H54 (cell line): ENCODE measurements at places on chromosomes 16 and 17.

GRCh38 chr17:64547319-64547718 is 40.5 kb downstream of the CEP95 start:
- DNase-seq = no peak

GRCh38 chr16:12767897-12768296 is 35.8 kb downstream of the CPPED1 start:
- DNase-seq = no peak

DNA sequence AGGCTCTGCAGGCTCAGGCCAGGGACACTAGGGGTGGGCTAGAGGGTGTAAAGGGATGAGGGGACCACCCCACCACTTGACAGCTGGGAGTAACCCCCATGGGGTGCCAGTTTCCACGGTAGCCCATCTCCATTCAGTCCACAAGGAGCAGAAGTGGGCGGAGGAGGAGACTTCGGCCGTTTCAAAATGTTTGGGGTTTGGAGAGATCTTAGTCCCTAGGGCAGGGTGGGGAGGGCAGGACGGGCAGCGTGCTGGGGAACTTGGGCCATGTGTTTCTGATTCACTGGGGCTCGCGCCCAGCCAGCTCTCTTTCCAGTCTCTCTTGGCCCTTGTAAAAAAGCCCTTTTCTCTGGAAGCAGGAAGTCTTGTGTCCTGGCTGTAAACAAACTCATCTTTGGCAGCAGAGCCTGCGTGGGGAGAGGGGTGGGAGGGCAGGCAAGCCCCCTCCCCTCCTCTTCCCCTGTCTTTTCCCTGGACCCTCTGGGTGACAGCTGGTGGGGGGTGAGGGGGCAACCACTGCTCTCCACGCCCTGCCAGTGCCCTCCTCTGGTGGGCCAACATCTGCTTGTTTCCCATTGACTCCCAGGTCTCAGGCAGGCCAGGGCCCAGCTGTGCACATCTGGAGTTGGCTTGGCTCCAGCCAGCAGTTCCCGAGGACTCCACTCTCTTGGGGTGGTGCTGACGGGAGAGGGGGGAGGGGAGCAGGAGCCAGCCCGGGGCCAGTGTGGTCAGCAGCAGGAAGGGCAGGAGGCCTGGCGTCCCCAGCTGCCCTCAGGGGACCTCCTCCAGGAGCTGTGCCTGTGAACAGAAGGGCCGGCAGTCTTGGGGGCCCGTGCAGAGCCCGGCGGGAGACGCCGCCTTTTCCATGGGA is 8.1 kb downstream of the CYGB start:
- DNase-seq = no peak

GRCh38 chr17:70499067-70499786 is 329.9 kb downstream of the KCNJ2 start:
- no peak for DNase-seq

- no peak for DNase-seq
Measured at GRCh38 chr17:68301438-68301959, 10.2 kb downstream of the ARSG start.

DNA sequence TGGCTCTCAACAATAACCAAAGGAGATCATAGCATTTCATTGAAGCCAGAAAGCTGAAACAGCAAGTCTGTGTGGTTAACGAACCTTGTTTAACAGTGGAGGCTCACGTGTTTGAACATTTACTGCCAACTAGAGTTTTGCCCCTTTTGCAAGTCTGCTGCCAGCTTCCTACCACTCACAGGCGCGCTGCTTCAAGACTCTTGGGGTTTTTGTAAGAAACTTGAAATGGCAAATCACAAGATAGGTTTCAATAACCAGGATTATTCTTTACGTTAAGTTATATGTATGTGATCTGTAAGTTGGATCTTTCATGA is 1.2 kb downstream of the SNTB2 start:
- DNase-seq = no peak

DNA sequence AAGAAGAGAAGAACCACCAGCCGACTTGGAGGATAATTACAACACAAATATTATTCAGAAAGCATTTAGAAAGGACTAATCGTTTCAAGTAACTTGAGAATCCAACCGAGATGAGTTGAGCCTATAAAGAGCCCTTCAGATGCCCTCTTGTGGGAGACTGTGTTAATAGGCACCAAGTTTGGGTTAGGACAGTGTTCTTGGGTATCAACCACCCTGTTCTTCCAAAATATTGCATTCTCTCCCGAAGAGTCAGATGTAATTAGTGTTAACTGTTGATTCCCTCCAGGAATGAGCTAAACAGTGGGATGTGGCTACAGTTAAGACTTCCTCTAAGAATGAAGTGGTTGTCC is 87.8 kb upstream of the NOL11 start:
- DNase-seq = no peak
